ENCODE measurements at places on chromosomes 3 and 15. TPM values are rescaled to one million over a fixed set of nuclear protein-coding genes. Genes with fewer than 3 reads are reported as not detected.

Gene EIF2B5
- 67.7 TPM for total RNA-seq

Gene TIGIT
- total RNA-seq, result 4.7 TPM

- no peaks in the 10 kb centered on the region for H3K27me3 ChIP-seq
- H3K4me1 ChIP-seq, result no peaks in the 10 kb centered on the region
Measured at GRCh38 chr15:34853001-34853758, 57.8 kb upstream of the ACTC1 start.

GRCh38 chr15:34693053-34693744 lies 61.6 kb downstream of the GJD2 start:
- H3K27ac ChIP-seq, result no peak overlapping the region
- no peaks in the 10 kb centered on the region for H3K4me1 ChIP-seq
- H3K27me3 ChIP-seq, result no peaks in the 10 kb centered on the region
- DNase-seq, result no peak
- H3K4me3 ChIP-seq, result no peak overlapping the region

Measured in naive thymus-derived CD4-positive, alpha-beta T cell (primary cell).